NCI-H1092 (cell line): ENCODE measurements at places on chromosomes 6 and 20.

DNA sequence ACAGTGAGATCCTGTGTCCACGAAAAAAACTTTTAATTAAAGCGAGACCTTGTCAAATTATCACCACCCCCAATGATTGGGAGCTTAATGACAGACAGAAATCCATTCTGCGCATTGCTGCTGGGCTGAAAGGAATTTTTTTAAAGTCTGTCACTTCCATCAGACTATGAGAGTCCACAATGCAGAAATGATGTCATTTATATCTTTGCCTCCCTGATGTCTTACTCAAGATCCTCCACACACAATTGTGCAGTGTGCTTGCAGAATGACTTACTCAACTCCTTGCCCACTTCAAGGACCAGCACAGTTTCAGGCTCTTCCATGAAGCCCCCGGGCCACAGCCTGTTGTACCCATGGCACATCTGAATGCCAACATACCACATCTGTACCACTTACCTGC, 41.0 kb downstream of the GPLD1 start:
- no peak for DNase-seq

- DNase-seq, result no peak
Observed at GRCh38 chr6:29651413-29652197, 5.3 kb upstream of the MOG start.

DNA sequence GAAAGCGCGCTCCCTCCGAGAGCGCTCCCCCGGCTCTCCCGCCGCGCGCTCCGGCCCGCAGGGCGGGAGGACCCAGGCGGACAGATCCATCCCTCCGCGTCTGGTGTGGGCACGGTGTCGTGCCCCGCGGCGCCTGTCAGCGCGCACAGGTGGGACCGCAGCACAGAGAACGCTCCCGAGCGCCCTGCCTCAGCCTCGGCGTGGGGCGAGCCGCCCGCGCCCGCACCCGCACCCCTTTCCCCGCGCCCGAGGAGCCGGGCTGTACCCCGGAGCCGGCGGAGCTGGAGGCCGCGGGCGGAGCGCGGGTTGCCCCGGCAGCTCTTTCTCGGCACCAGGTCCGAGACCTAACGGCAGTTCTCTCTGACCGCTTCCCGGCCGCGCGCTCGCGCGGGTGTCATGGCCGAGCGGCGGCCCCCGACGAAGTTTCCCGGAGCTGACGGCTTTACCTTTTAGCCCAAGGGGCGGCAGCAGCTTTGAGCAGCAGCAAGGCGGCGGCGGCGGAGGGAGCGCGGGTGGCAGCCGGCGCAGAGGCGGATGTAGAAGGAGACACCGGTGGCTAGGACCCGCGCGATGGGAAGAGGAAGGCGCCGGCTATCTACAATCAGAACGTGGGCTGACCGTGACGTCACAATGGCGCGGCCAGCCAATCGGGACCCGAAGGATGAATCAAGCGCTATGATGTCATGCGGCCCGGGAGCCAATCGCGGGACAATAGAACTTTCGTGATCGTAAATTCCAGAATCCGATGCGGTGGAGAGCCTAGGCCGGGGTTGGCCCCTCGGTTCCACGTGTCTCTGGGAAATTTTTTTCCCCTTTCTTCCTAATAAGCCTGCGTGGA, at the start of gene ELOVL5:
TSS of gene ELOVL5 (minus strand) at position 580 of the 838 bp plus-strand sequence. CDS start 53,251 bp downstream, outside the sequence.
- peak; percentile 93 for DNase-seq

DNA sequence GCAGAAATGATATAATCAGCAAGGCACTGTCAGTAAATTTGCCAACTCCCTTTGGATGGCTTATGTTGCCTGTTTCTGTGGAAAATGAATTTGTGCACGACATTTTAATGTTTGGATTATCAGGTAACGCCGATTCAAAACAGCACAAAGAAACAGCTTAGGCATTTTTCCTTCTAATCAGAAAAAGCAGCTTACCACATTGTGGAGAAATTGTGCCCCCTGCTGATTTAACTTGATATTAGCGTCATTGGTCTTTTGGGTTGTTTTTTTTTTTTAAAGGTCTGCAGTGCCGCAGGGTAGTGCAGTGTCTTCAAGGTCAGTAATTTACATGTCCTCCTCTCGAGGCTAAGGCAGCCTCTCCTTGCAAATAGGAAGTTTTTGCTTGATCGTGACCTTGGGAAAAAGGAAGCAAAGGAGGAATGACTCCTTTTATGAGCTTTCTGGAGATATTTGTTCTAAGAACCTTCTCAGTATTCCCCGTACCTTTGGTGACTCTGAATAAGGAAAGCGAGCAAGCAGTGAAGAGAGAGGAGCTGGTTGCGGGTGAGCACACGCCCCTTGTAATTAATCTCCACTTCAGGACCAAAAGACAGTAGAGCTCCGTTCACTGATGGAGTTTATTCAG, 79.1 kb downstream of the ELOVL4 start:
- DNase-seq, result peak; percentile 77

DNA sequence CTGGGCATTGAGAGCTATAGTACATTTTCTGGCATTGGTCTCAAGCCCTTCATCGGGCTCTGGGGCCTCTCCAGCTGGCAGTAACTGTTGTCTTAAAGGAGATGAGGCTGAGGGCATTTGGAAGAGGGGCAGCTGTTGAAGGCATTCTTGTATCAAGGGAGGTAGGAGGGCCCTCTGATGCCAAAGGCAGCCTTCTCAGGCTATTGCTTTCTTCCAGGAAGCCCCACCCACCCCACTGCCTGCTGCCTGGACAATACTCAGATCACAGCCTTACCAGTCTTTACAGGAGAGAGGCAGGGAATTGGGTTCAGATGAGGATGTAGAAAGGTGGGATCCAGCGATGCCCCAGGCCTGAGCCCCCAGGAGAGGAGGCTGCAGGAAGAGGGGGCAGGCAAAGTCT, 46.0 kb downstream of the CPXM1 start:
- no peak for DNase-seq
